HFF-Myc (cell line): ENCODE measurements at places on chromosomes 5 and 9.

DNA sequence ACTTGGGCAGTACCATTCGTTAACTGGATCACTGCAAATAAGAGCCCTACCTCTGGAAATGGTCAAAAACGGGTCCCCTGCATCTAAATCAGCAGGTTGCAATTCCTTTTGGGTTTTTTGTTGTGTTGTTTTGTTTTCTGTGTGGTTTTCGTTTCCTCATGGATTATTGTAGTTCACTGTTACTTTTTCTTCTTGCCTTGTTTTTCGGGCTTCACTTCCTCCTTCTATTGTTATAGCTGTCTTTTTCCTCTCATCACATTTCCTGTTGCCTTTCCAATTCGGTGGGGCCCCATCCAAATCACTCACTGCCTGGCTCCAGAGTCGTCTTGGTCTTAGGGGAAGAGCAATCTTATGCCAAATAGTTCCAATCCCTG is 8.7 kb upstream of the SSBP2 start:
- no peak for DNase-seq

GRCh38 chr5:122162100-122162638 is 32.8 kb downstream of the ZNF474 start:
- DNase-seq: no peak

DNA sequence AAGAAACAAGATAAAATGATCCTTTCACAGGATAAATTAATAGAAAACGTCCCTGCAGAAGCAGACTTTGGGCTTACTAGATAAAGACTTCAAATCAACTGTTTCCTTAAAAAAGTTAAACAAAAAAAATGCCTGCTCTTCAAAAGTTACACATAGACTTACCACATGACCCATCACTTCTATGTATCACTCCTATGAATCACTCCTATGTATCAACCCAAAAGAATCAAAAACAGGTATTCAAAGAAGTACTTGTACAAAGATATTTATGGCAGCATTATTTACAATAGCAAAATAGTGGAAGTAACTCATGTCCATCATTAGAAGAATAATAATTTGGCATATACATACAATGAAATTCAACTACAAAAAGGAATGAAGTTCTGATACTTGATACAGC is 56.3 kb upstream of the PRDM9 start:
- DNase-seq: no peak

- DNase-seq: no peak
Measured at GRCh38 chr5:99099691-99100090, 170.9 kb upstream of the CHD1 start.

DNA sequence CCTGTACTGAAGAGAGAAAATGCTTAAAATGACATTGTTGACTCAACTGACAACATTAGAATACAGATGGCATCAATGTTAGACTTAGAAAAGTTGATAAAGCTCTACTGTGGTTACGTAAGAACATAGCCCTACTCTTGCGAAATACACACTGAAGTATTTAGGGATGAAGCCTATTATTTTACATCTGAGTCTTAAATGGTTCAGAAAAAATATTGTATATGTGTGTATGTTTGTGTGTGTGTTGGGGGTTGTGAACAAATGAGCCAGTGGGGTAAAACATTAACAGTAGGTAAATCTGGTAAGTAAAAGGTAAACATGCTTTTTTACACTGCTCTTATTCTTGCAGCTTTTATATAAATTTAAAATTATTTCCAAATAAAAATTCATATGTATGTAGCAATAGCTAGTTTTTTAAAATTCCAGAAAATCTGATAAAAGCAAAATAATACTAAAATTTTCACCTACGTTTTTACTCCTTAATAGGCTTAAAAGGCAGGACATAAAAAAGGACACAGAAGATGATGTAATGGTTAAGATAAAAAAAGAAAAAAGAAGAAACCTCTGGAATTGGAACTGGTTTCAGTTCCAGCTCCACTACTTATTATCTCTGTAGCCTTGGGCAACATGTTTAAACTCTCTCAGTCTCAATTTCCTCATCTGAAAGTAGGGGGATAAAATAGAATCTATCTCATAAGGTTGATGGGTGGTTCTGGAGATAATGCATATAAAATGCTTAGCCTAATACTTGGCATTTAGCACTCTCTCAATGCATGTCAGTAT is 44.3 kb downstream of the GARNL3 start:
- no peak for DNase-seq

GRCh38 chr9:2271426-2271825 is 256.3 kb downstream of the SMARCA2 start:
- DNase-seq: no peak

DNA sequence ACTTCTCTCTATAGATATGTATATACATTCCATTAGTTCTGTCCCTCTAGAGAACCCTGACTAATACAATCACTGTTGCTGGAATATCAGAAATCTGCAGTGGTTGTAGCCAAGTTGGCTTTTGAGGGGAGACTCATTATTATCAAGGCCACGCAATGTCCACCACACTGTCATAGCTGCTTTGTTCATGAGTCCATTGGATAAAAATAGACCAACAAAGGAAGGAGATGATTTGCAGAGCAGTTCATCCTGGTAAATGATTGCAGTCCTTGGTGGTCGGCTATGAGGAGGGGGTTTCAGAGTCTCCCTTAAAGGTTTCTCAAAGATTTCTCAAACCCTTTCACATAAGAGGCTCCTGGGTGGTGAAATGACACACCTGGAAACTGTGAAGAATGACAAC is 192.8 kb upstream of the ANKH start:
- DNase-seq: no peak

DNA sequence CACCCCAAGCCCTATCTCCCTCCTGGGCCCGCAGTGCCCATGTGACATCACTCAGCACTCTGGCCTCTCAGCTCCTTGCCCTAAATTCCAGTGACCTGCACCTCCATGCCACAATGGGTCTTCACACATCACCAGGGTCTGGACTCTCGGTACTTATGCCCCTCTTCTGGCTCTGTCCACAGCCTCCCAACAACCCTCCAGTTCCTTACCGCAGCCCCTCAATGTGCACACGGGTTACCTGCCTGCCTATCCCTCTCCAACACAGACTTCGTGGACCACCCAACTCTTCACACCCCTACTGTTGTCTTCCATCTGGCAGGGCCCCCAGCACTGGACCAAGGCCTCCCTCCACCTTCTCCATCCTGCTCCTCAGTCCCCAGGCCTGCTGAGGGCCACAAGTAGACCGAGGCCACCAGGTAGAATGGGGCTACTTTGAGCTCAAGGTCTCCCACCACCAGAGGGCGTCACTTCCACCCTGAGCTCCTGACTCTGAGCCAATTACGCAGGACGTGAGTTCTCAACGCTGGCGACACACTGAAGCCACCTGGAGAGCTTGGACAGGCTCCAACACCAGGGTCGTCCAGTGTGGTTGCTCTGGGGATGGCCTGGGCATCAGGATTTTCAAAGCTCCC is 172.1 kb downstream of the GABBR2 start:
- no peak for DNase-seq

DNA sequence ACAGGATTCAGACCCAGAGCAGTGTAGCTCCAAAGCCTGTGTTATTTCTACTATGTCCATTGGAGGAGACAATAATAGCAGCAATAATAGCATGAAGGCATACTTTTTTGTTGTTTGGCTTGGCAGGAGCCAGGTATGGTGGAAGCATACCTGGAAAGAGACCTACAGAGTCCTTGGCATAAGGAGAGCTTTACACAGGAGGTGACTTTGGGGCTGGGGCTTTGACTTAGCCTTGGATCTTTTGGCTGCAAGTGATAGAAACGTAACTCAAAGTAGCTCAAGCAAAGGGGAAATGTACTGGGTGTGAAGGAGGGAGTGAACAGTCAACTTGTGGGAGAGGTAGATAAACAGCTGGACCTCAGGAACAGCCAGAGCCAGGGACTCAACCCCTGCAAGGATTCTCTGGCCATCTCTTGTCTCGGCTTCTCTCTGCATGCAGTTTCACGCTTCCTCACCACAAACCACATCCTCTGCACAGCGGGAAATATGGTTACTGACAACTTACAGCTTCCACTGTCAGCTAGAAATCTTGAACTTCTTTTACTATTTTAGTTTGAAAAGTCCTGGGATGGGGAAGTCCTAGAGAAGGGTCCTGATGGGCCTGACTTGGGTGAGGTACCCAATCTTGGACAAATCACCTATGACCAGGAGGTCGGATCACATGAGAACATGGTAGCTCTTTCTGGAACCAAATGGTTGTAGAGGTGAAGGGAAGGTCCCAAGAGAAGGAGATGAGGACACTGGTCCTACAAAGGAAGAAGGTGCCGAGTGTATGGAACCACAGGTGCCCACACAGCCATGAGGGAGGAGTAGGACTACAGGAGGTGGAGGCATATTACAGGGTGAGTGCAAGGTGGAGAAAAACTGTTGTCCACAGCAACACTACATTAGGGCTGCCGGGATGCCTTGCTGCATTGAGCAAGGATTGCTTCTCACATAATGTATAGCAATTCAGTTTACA is 47.0 kb upstream of the TGFBR1 start:
- DNase-seq: peak; percentile 38

- DNase-seq: peak; percentile 15
Measured at GRCh38 chr5:113546703-113547183, 33.2 kb downstream of the YTHDC2 start.

DNA sequence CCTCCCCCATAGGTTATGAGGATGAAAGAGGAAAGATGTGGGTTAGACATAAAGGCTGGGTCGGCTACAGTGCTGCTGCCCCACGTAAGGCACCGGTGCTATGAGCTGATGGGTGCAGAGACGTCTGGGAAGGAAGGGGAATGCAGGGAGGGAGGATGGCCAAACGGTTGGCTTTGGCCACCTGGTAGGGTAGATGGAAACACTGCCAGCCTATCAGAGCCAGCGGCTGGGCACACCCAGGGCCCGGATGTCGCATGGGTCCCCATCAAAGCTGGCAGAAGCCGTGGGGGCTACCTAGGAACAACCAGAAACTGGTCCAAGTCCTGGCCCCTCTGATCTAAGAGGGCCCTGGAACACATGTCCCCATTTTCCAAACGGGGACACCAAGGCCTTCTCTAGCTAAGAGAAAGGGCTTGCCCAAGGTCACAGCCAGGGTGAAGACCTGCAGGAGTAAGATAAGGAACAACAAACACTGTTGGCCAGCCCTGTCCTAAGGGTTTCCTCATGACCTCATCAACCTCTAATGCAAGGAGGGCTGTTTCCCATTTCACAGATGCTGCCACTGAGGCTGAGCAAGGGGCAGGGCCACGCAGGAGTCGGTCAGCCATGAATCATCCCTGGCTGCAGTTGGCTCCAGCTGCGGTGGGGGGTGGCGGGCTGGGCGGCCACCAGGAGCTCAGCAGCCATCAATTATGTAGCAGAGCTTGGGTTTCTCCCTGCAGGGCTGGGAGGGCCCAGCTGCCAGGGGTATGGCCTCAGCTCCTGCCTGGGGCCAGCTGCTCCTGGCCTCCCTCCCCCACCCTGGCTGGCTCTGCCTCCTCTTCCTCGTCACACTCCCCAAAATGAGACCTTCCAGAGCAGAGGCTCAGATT is 4.9 kb downstream of the SH3GLB2 start:
- peak; percentile 60 for DNase-seq
